ENCODE measurements at places on chromosomes 13 and 19.

- no peak for DNase-seq
These were observed 53.8 kb downstream of the RNF6 start for GRCh38 chr13:26168237-26168814.

GRCh38 chr13:52399708-52400107 lies 6.3 kb downstream of the THSD1 start:
- DNase-seq = no peak

DNA sequence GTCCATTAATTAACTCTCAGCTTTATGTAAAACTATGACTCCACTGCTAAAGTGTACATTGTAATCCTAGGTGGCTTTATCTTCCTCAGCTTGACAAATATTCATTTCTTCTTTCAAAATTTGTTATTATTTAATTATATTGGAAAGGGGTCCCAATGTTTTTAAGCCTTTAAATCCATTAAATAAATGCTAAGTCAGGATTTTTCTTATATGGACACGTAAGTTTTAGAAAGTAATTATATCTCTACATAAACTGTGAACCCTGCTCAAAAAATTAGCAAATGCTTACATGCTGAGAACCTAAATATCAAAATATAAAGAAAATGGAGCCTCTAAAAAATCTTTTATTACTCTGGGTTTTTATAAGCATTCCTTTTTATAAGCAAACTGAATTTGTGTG lies 78.2 kb upstream of the MIR17HG start:
- no peak for DNase-seq

GRCh38 chr19:5822181-5822844 lies 17.2 kb downstream of the FUT6 start:
- DNase-seq = no peak

GRCh38 chr13:79481685-79482052 lies 714 bp downstream of the NDFIP2 start:
- DNase-seq = no peak

GRCh38 chr19:49812452-49812996 lies 568 bp downstream of the FUZ start:
- no peak for DNase-seq

DNA sequence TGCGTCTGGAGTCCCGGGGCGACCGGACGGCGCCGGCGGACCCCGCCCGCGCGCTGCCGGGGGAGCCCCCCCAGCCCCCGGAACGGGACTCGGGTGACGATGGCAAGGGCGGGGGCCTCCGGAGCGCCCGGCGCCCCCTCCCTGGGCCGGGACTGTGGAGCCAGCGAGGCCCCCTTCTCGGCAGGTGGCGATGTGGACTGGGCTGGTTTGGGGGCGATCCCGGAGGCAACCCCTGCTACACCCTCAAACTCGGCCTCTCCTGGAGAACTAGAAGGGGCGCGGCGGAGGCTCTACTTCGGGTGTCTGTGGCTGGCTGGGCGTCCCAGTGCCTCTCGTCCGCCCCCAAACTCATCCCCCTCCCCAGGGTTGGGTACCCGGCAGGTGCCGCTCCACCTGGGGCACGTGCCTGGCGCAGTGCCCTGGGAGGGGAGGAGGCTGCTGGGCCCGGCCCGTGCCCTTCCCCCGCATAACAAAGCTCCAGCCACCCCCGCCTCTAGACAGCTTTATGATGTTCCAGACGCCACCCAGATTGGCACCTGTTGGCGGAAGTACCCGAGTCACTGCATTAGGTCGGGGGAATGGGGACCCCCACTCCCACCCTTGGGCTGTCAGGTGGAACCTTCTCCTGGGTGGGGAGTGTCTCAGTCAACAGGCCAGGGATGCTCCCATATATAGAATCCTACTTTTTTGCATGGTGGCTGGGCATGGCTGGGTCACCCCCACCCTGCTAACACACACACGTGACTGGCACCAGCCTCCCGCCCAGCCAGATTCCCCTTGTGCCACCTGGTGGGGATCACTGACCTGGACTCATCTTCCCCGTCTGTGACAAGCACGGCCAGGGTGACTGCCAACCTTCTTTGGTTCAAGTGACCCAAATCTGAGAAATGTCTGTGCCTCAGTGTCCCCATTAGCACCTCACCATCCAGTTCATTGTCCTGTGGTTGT lies 722 bp downstream of the PKN1 start:
- no peak for DNase-seq

GRCh38 chr13:89518289-89519077 lies 1829.0 kb upstream of the MIR17HG start:
- no peak for DNase-seq

DNA sequence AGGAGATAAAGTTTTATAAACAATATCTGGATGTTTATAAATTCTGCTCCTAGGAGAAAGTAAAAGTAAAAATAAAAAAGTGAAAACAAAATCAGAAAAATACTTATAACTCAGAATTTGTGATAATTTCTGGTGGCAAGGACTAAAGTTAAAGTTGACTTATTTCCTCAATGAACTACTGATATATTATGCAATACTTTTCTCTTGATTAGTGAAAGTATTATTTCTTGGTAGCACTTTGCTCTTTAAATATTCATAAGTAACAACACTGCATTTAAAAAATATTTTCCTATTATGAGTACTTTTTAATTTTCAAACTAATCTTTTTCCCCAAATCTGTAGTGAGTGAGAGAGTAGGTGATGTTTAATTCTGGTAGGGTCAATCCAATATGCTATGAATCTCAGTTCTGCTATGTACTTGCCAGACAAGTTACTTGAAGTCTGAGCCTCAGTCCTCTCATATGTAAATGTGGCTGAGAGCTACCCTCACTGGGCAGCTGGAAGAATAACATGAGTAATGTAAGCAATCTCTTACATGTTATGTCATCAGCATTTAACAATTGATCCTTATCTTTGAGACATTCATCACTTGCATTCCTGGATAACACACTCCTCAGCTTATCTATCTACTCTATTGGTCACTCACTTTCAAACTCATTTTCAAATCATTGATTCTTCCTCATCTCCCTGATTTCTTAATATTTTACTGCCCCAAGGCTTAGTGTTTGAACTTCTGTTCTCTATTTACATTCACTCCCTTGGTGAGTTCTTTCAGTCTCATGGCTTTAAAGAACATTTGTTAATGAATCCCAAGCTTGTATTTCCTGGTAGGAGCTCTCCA lies 239.0 kb downstream of the RGCC start:
- no peak for DNase-seq

- DNase-seq = no peak
These were observed 1525.4 kb downstream of the SLITRK1 start for GRCh38 chr13:82356667-82357410.

GRCh38 chr13:114341003-114341777 lies 26.9 kb downstream of the CHAMP1 start:
- no peak for DNase-seq

DNA sequence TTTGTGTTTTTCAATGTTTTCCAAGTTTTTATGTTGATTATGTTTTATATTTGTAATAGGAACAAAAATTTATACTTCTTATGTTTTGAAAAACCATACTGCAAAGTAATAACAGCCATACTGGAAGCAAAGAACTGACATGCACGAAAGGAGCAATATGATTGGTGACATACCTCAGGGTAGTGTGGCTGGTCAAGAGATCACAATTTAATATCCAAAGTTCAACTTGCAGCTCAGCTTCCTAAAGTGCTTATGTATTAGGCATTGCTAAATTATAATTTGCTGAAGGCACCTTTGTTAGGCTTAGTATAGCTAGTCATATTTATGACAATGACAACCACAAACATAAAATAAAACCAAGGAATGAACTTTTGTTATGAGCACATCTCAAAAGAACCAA lies 25.9 kb downstream of the VWA8 start:
- no peak for DNase-seq

DNA sequence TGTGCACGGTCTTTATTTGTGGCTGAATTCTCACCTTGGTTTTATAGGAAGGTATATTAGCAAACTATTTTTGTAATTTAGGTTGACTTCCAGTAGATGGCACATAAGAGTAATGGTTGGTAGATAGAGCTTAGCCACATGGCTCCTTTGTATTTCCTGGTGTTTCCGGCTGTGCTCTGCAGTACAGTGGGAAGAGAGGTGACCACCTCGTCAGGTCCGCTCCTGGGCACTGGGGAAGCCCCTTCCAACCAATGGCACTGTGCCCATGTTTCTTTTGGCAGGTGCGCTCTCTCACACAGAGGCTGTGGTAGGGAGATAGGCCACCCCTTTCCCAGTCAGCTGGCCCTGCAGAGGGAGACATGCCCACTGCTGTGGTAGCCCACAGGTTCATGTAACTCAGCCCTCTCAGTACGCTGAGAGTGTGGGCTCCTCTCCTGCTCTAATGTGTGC lies 74.3 kb upstream of the ATP12A start:
- DNase-seq = no peak

DNA sequence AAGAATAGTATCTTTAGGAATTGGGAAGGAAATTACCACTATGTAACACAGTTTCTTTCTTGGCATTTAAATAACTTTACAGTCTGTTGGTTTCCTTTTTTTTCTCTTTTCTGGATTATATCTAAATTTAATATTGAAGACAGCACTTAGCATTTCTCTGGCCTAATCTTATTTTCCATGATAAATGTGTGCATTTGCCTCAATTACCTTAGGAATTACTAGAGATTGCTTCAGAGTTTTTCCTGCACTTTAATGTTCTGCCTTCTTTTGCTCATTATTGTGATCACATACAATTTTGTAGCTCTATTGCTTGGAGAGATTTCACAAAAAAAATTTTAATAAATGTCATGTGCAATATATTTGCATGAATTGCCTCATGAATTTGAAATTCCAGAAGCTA lies 25.1 kb downstream of the DCT start:
- no peak for DNase-seq

GRCh38 chr19:53595510-53595867 lies 36.3 kb upstream of the DPRX start:
- no peak for DNase-seq

- DNase-seq = no peak
These were observed 682.7 kb upstream of the ARGLU1 start for GRCh38 chr13:107250628-107251027.

- no peak for DNase-seq
These were observed 50.9 kb downstream of the LNX2 start for GRCh38 chr13:27569405-27569804.

DNA sequence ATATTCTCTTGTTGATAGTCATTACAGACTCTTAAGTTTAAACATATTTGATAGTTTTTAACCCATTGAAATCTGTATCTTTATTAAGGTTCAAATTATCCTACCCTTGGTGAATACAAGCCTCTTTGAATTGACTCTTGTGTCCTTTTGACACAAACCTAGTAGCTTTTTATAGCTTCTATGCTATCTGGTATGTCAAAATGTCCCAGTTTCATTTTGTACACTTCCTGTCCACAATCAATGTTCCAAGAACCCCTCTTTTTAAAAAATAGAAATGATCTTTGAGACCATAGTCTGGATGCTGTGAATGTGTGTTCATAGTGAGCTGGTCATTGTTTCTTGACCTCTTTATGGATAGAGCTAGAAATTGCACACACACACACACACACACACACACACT lies 39.2 kb upstream of the FGF14 start:
- no peak for DNase-seq
